ENCODE measurements at places on chromosomes 13 and 19.

DNA sequence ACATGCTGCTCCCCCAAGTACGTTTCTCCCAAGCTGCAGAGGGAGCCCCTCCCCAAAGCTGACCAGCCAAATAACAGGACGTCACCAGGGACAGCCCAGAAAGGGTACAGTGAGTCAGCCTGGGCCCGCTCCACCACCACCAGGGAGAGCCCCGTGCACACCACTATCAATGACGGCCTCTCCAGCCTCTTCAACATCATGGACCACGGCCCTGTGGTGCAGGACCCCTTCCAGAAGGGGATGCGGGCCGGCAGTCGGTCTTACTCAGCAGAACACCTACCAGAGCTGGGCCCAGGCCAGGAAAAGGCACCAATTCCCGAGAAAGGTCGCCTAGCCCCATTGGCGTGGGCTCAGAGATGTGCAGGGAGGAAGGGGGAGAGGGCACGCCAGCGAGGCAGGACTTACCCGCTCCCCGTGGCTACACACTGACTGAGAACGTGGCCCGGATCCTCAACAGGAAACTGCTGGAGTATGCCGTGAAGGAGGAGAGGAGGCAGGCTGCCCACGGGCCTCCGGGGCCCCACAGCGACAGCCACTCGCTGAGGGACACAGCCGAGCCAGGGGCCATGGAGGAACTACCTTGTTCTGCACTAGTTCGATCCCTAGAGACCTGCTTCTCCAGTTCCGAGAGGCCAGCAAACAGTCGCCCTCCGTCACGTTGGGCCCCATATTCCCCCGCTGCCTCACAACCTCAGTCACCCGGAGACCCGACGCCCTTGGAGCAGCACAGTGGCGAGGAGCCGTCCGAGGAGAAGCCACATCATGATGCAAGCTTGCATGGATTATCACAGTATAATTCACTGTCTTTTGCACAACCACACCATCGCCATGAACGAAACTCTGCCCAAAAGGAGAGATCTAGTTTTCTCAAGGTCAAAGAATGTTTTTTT lies 815.9 kb upstream of the KLHL1 start:
- no peak for DNase-seq

GRCh38 chr19:43639519-43640423 lies at the start of gene CADM4:
CADM4 (minus strand) TSS chr19:43639850; CDS start chr19:43639790, 60 bp downstream.
- peak; percentile 44 for DNase-seq

DNA sequence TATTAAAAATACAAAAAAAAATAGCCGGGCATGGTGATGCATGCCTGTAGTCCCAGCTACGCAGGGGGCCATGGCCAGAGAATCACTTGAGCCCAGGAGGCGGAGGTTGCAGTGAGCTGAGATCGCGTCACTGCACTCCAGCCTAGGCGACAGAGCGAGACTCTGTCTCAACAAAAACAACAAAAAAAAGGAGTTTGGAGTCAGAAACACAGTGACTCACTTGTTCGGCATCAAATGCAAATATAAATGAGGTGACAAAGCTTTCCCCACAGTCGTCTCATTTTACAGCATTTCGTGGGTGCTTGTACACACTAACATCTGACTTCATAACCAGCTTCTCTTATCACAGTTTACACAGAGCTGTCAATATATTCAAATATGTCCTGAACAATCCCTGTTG lies 11.0 kb downstream of the ZNF665 start:
- DNase-seq: no peak

- no peak for DNase-seq
These were observed 2.6 kb downstream of the B3GNT8 start for GRCh38 chr19:41424335-41425173.

DNA sequence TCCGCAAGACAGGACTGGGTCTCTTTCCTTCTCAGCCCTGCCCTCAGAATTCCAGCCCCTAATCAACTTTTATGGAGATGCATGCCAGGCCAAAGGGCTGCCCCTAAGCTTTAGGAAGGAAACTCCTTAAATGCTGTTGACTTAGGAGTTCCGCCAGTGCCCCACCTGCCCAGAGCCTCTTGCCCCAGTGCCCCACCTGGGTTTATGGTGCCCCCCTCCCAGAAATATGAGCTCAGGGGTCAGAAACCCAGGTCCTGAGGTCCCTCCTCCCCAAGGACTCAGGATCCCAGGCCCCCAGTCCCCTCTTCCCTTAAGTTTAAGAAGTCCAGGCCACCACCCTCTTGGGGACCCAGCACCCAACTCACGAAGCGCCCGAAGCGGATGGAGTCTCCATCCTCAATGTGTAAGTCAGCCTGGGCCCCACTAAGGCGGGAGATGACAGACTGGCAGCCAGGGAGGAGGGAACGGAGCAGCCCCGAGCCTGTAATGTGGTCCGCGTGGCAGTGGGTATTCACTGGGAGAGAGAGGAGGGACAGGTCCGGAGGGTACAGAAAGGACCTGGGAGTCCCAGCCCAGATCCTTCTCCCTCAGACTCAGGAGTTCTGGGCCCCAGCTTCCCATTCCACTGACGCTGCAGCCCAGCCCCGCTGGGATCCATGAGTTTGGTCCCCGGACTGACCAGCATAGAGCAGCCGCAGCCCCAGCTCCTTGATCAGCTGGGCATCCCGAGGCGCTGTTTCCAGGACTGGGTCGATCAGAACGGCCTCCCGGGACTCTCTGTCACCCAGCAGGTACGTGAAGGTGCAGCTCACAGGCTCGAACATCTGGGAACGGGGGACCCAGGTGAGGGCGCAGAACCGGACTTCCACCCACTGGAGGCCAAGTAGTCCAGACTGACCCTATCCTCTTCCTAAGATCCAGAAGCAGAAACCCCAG lies 897 bp downstream of the ETHE1 start:
- no peak for DNase-seq

DNA sequence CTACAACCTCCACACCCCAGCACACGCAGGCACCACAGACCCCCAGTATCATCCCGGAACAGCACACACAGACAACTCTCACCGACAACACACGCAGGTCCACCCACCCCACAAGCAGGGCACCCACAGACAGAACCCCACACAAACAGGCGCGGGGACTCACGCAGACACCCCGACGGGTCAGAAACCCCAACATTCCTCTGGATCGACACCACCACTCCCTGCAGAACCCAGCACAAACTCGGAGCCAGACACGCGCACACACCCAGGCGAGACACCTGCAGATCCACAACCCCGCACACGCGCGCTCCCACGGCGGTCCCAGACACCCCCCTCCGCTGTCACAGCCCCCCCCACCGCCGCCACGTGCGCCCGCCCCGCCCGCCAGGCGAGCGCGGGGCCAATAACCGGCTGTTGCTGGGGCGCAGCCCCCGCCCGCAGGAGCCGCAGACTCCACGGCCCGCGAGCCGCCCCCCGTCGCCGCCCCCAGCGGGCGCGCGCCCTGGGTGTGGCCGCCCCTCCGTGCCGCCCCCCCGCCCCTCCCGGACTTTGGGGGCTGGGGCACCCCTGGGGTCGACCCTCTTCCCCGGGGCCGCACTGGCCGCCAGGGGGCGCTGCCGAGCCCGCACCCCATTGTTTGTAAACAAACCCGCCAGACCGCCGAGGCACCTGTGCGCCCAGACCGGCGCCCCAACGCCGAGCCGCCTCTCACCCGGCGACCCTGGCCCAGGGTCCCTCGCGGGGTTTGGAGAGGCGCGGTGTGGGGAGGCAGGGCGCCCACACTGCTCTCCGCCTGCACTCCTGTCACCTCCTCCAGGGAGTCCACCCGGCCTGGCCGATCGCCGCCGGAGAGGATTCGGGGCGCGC lies 712 bp downstream of the BBC3 start:
- DNase-seq: peak; percentile 70

- no peak for DNase-seq
These were observed 40.8 kb downstream of the SERPINE3 start for GRCh38 chr13:51380269-51380668.

GRCh38 chr13:26758496-26759157 lies 2.0 kb downstream of the GPR12 start:
- no peak for DNase-seq

GRCh38 chr13:36685927-36686326 lies 12.1 kb downstream of the SERTM1 start:
- DNase-seq: no peak

GRCh38 chr19:40232949-40233810 lies 6.7 kb upstream of the CCNP start:
- no peak for DNase-seq

- no peak for DNase-seq
These were observed 839 bp upstream of the CKAP2 start for GRCh38 chr13:52454459-52454819.

GRCh38 chr19:40322951-40323615 lies 25.1 kb downstream of the C19orf47 start:
- no peak for DNase-seq

- no peak for DNase-seq
These were observed 435.1 kb downstream of the EFNB2 start for GRCh38 chr13:106100171-106100919.

DNA sequence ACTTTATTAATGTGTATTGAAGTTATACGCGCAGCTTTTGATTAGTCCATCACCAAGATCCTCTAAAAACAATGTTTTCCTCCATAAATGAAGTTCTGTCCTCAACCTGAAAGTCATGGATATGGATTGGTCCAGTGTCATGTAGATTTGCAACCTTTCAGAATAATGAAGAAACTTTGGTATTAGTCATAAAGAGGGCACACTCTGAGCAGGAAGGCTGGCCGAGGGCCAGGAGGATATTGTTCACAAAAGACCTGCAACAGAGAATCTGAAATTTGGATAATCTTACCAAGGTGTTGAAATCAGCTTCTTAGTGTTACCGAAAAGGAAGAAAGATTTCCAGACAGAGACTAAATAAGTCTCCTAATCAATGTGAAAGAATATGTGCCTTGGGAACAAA lies 20.7 kb downstream of the CLDN10 start:
- no peak for DNase-seq

- no peak for DNase-seq
These were observed 654 bp downstream of the ZNF579 start for GRCh38 chr19:55579766-55580621.

GRCh38 chr19:54281007-54281728 lies at the start of gene LILRB2:
LILRB2 (minus strand) TSS chr19:54281110; CDS start chr19:54280496, 614 bp downstream.
- no peak for DNase-seq

GRCh38 chr13:36345438-36346221 lies 564 bp downstream of the SPART start:
- DNase-seq: peak; percentile 35

- no peak for DNase-seq
These were observed 79.7 kb downstream of the LMO7 start for GRCh38 chr13:75715601-75716523.

- peak; percentile 27 for DNase-seq
These were observed 91.8 kb downstream of the UBL3 start for GRCh38 chr13:29758531-29759114.

GRCh38 chr13:40343550-40344269 lies 322.7 kb downstream of the FOXO1 start:
- DNase-seq: no peak

- no peak for DNase-seq
These were observed 132.1 kb downstream of the ATP8A2 start for GRCh38 chr13:25503856-25504255.

- DNase-seq: peak; percentile 19
These were observed 58.7 kb upstream of the PABPC3 start for GRCh38 chr13:25037057-25037813.

DNA sequence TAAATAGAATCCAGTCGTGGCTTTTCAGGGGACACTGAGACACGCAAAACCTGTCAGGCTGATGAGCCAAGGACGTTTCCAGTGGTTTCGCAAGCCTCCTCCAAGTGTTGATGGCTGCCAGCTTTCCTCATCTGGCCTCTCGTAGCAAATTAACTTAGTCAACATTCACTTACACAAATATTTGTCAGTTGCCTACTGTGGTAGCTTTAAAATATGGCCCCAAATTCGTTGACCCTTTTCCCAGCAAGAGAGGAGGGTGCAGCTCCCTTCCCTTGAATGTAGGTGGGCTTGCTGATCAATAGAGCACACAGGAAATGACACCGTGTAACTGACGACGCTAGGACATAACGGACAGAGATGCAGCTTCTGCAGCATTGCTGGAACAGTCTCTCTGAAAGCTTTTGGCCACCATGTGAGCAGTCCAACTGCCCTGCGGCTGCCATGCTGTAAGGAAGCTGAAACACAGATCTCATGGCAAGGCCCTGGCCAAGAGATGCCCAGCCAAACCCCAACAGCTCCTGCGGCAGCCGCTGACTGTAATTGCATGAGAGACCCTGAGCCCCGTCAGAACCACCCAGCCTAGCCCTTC lies 5.5 kb upstream of the RANBP3 start:
- DNase-seq: no peak

DNA sequence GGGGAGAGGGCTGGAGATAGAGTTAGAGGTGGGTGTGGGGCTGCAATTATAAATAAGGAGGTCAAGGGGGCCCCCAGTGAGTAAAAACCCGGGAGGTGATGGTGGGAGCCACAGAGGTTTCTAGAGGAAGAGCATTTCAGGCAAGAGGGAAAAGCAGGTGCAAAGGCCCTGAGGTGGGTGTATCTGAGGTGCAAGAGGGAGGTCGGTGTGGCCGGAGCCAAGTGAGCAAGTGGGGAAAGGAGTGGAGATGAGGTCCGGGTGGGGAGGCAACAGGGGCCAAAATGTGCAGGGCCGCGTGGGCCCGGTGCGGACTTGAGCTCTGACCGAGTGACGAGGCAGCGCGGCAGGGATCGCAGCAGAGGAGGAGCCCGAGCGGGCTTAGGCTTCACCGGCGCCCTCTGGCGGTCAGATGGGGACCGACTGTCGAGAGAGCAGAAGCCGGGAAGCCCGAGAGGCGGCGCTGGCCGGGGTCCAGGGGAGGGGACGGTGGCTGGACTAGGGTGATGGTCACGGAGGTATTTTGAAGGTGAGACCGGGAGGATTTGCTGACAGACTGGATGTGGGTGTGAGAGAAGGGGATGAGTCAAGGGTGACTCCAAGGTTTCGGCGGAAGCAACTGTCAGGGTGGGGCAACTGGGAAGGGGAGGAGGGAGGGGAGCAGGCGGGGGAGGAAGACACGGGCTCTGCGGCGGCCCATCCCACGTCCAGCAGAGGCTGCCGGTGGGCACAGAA lies 17.7 kb upstream of the SPACA4 start:
- peak; percentile 73 for DNase-seq

DNA sequence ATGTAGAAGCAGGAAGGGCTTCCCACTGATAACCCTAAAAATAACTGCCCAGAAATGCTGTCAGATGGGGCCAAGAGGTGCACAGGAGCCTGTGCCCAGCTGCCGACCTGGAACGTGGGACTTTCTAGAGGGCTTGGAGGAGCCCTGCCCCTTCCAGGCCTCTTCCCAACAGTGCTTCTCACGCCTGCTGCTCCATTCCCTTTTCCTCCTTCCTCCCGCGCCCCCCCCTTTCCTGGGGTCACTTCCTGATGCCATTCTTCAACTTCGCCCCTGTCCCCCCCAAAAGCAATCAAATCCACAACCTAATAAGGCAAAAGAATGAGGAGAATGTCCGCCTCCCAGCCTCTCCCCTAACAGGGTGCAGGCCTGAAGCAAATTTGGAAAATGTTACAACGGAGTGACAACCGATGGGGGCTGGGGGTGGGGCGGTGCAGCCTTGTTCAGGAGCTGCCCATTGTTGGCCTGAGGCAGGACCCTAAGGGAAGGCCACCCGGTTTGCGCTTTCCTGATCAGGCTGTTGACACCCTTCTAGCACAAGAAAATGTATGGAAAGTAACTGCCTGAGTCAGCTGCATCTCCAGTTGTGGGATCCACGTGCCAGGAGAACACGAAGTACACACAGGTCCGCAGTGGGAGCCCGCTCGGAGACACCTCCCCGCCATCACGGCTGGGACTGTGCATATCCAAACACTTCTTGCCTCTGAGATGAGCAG lies 18.7 kb downstream of the ACTN4 start:
- DNase-seq: no peak
